ENCODE measurements at places on chromosomes 3 and 15.

DNA sequence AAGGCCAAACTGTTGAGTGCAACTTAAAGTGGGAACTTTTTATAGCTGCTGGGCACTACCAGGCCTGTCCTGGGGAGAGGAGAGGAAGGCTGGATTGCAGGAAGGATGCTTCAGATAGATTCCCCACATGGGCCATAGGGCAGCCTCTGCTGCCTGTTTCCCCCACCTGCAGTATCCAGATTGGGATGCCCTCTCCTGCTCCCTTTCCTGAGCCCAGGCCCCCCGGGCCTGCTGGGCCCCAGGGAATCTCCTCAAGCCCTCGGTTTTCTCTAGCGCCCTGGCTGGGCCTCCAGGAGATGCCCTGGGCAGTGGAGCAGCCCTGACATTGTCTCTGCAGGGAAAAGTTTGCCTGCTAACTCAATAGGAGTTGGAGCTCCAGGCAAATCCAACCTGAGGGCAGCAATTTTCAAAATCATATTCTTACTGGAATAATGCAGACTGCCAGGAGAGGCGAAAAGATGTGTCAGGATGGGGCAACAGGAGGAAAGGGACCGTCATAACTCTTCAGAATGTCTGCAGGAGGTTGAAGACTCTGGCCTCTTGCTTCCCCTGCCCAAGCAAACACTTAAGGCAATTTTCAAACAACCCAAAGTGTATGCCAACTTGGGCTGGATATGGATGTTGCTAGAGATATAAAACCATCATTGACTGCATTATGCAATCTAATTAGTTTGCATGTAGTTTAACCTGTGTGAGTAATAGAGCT, 4.4 kb downstream of the NR2F2 start:
- no peak for DNase-seq

DNA sequence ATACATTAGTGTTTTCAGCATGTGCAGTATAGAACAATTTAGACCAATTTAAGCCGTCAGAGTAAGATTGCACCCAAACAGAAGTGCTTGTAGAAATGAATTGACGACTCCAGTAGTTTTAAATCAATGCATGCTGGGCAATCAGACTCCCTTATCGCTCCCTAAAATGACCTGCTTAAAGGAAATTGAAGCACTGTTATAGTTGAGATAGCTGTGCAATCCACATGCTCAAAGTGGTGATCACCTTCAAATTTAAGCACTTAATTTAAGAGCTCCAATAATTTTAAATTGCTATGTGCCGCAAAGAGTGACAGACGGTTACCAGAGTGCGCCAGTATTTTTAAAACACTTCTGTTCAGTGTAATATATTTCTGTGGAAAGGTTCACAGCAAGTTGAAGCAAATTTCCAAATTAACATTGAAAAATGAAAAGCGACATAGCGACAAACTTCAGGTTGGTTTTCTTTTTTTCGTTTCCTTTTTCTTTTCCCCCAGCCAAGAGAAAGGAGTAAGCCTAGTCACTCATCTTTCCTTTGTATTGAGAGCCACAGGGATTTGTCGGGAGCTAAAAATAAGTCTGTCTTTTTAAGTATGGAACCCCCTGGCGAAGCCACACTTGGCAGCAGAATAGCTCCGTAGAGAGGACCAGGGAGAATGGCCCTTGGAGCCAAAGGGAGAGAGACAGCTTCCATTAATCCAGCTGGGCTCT, 436.4 kb upstream of the RBMS3 start:
- DNase-seq = no peak

DNA sequence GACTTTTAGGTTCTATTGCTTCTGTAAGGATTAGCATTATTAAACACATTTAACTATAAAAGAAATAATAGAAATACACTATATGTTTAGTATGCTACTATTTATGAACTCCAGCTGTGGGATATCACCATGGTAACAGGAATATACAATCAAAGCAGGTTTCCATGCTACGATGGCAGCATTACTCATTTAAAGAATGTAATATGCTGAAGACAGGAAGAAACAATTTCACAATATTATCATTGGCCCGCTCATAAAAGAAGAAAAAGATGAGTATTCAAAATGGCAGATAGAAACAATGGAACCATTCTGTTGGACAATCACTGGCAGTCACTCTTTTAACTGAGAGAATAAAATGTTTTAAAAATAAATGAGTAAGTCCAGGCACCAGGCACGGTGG, 153.4 kb downstream of the CBLB start:
- DNase-seq = no peak

DNA sequence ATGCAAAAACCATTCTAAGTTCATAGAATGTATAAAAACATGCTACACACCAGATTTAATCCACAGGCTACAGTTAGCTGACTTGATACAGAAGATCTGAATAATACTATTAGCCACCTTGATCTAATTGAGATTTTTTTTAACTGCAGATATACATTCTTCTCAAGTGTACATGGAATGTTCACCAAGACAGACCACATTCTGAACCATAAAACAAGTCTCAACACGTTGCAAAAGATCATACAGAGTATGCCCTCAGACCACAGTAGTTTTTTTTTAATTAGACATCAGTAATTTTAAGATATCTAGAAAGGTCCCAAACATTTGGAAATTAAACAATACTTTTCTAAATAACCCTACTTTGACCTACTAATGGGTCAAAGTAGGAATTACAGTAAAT, 83.3 kb downstream of the FGF7 start:
- no peak for DNase-seq

DNA sequence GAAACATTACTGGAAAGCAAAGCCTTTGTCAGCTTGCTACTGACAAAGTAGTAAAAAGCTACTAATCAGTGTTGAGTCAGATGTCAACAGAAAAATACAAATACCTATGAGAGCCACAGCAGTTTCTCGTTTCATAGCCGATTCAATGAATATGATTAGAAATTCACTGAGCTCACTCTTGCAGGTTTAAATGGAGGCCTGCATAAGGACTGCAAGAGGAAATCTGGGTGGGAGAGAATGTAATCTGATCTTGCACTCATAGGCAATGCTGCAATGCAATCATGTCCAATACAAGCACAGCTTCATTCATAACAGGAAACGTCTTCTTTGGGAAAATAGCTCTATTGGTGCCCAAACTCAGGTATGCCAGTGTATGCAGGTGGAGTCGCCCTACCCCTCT, 608.8 kb downstream of the ROBO2 start:
- DNase-seq = no peak

DNA sequence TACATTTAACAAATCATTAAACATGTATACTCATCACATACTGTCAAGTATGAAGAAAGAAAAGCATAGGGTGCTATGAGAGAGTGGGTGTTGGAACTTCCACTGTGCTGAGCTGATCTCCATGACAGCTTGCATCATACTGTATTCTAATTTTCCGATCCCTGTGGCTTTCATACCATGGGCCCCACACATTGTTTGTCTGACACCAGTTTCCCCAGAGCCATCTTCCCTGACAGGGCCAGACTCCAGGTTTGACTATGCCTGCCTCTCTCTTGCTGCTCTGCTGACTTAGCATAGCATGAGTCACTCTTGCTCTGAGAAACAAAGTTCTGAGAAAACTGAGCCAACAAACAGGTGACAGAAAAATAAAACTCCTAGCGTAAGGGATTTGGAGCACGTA, 37.0 kb upstream of the CASR start:
- no peak for DNase-seq

DNA sequence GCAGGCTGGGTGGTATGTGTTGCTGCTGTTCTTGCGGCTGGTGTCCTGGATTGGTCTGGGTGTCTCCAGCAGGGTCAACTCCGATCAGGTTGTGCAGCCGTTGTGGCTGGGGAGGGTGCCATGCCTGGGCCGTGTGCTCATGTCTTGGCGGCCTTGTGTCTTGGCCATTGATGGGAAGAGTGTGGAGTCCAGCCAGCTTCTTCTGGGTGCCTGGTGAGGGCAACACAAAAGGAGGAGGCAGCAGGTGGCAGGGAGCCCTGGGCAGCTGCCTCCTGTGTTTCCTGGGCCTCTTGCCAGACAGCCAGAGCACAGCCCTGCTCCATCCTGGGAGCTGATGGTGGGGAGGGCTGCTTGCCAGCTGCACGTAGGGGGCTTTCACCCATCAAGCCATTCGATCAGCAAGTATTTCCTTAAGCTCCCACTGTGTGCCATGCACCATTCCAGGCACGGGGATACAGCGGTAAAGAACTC, 4.3 kb downstream of the CHAC1 start:
- DNase-seq = no peak

- DNase-seq = no peak
Observed at GRCh38 chr3:43525941-43526607, 95.7 kb downstream of the ANO10 start.

GRCh38 chr3:32751377-32751776, 66.4 kb downstream of the CNOT10 start:
- no peak for DNase-seq

GRCh38 chr3:71066849-71067261, 516.7 kb downstream of the FOXP1 start:
- DNase-seq = no peak
